ENCODE measurements at places on chromosomes 6 and 20.

DNA sequence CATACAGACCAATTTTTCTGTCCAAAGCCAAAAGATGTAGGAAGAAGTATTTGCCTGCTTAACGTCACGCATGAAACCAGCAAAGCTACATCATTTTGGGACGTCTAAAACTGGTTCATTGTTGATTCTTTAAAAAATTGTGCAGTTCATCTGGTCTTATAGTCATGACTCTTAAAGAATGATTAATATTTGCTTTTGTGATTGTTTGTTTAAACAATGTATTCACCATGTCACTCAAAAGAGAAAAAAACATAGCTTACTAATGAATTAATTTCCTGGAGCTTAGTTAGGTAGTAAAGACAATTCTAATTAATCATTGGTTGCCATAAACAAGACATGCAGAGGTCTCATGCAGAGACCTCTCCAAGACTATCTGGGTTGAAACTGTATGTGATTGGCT is 157.3 kb downstream of the RPS12 start:
- DNase-seq: no peak

DNA sequence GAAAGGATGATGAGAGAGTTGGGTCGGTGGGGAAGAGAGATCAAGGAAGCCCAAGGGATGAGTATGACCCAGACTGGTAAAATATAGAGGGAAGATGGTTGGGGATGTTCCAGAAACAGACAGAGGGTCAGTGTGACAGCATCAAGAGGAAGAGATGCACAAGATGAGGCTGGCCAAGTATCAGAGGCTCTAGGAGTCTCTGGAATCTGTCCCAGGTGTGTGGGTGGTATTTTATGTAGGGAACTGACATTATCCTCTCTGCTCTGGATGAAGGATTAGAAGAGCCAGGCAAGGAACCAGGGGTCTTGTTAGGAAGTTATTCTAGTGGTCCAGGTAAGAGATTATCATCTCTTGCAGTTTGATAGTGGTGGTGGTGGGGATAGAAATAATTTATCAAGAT is 3.6 kb downstream of the PAK5 start:
- DNase-seq: no peak

DNA sequence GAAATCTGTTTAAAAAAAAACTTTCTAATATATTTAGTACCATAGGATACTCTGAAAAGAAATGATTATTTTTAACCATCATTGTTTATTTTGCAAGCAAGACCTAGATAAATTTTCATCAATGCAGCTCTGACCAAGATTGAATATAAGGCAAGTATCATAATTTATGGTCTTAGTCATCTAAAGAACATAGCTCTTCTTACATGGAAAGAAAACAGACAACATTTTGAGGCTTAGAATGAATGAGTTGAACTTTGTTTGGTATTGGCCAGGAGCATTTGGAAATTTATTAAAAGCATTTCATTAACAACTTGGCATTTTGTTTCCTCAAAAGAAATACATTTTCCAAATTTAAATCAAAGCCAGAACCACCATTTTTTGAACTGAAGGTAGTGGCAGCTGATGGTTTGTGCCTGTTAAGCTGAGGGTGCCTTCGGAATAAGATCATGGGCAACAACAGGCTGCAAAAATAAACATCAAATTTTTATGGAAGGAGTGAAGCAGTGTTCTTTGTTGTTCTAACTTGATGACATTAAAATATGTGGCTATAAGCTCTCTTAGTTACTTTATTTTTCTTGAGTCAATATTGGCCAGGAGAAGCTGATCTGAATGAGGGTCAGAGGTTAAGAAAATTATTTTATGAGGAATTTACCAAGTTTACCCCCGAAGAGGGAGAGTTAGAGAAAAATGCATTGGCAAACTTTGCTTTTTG is 6.7 kb upstream of the ATXN1 start:
- no peak for DNase-seq

GRCh38 chr6:34324738-34325444 is 67.6 kb downstream of the NUDT3 start:
- no peak for DNase-seq

DNA sequence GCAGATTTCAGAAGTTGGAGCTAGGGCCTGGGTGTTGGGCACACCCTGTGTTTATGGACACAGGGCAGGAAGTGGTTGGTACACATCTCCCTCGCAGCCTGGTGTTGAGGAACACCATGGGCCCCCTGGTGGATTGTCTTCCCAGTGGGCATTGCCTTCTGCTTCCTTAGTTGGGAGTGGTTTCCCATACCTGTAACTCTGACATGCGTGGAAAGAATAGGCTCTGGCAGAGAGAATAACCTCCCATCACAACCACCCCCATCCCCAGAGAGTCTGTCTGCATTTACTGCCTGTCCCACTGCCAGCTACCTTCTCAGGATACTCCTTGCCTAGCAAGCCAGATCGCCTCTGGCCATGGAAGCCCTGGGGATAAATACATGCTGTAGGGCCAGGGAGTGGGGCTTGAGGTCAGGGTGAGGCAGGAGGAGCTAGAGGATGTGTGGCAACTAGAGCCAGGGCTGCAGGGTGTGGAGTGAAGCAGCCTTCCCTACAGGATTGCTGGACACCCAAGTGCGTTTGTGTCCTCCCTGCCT is 14.7 kb downstream of the LRRC73 start:
- no peak for DNase-seq

GRCh38 chr6:24458134-24458533 is 31.2 kb downstream of the GPLD1 start:
- DNase-seq: no peak

DNA sequence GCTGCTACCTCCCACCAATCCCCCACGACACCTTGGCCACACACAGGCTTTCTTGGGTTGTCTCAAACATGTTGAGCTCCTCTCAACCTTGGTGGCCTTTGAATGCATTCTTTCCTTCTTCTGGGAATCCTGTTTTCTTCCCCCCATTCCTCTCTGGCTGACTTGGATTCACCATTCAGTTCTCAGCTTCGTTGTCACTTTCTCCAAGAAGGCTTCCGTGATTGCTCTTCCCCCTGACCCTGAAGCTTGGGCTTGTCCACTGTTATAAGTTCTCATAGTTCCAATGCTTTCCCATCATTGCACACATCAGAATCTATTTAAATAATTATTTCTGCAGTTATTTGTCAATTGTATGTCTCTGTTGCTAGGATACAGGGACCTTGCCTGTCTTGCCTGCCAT is 64.2 kb downstream of the RBM38 start:
- DNase-seq: no peak

DNA sequence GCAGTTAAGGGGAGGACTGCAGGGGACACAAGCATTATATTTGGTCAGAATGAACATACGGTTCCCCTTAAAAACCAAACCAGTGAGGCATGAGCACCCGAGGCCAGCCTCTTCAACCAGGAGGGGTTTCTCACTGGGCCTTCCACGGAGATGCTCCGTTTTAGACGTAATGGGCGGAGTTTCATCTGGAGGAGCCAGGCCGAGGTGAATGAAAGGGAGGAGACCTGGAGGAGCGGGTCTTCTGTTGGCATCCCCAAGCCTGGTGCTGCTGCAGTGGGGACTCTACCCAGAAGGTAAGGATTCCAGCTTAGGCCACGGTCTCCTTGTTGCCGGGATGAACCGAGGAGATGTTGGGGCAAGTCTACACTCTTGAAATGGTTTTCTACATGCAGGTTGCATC is 47.4 kb downstream of the ADNP start:
- DNase-seq: no peak

- no peak for DNase-seq
Measured at GRCh38 chr20:60055740-60056139, 97.5 kb downstream of the CDH26 start.

DNA sequence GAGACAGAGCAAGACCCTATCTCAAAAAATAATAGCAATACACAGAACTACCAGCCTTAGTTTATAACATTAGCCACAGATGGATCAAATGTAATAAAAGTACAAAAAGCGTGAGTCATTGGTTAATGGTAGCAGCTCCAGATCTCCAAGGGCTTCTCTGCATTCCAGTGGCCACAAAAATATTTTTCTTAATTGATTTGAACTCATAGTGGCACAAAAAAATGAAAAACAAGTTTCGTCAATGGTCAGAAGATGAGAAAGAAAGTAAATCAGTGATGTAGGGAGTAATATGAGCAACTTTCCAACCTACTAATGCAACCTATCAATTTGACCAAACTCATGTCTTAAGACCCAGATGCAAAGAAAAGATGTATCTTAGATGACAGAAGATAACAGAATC is 79.6 kb downstream of the CEP57L1 start:
- DNase-seq: no peak

- no peak for DNase-seq
Measured at GRCh38 chr6:119653329-119653728, 303.8 kb upstream of the MAN1A1 start.

DNA sequence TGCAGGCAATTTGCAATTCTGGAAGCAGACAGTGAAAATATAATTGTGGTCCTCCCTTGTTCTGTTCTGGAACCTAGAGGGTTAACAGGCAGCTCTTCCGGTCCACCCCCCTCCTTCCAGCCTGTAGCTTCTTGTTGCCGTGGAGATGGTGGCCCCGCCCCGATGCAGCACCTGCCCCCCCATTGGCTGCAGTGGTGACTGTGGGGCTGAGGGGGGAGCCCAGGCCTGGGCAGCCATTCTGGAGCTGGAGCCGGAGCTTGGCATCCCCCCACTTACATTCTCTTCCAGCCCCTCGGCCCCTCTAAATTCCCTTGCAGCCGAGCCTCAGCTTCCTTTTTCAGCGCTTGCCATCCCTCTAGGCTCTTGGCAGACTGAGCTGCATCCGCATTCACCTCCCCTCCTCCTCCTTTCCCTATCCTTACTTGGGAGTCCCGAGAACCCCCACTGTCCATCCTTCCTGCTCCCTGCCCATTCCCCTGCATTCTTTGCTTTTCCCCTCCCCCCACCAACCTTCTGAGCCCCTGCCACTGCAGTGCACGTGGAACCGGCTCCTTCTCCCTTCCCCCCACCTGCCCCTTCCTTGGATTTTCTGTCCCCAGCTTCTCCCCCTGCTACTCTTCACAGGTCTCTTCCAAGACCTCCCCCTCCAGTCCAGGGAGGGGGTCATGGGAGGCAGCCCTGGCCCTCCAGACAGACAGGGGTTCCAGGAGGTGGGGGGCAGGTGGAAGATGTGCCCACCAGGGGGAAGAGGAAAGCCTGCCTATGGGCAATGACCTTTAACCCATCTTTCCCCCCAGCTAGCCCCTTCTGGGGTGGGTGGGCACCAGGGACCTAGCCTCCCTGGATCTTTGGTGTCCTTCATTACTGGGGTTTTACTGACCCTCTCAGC is 11.4 kb downstream of the SYNGAP1 start:
- DNase-seq: no peak

GRCh38 chr20:25178563-25179438 is 16.7 kb upstream of the ENTPD6 start:
- DNase-seq: no peak

- DNase-seq: no peak
Measured at GRCh38 chr6:6869094-6869493, 238.7 kb upstream of the RREB1 start.

All from stimulated activated CD4-positive, alpha-beta T cell treated with anti-CD3 and anti-CD28 coated beads, Interleukin-1b, Interleukin-23, amount 100 ng/mL, for 24 hours (primary cell).